CD14-positive monocyte (primary cell): ENCODE measurements at places on chromosomes 1 and 21.

GRCh38 chr1:104760017-104760416, 1010.3 kb downstream of the AMY1C start:
- H3K27me3 ChIP-seq = no peaks in the 10 kb centered on the region
- H3K36me3 ChIP-seq = no peaks in the 10 kb centered on the region
- H3K4me3 ChIP-seq = no peak overlapping the region

- peaks cover 40% of the 10 kb centered on the region for H3K4me1 ChIP-seq
- no peaks in the 10 kb centered on the region for H3K27me3 ChIP-seq
- DNase-seq = peak; percentile 96
- peaks cover 11% of the 10 kb centered on the region for H3K36me3 ChIP-seq
Measured at GRCh38 chr1:110872745-110873720, at the start of gene CD53. Gene CD53, plus strand, starts transcription at chr1:110873148. Its CDS starts 18,261 bp downstream, at chr1:110891409.

DNA sequence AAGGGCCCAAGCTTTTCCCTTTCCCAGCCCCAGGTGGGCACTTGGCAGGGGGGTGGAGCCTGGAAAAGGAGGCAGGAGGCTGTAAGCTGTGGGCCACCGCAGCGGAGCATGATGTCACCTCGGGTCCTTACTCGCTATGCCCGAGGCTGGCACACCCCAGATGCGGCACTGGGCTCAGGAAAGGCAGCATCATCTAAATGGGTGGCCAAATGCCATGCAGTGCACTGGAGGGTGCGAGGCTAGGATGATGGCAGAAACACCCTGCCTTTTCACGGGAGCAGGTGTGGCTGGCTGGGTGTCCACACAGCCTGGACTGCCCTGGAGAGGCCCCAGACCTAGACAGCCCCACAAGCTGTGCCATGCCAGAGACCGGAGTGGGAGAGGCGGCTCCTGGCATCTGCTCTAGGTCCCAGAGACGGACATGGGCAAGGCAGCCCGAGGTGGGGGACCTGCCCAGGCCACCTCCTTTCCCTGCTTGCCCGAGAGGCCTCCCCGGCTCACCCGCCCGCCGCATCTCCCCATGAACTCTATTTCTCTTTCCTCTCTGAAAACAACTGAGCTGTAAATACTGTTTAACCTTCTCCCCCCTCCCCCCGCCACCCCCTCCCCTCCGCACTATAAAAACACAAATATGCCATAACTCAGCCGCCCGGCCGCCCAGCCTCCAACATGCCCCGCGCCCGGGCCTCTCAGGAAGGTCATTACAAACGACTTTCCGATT, 124.7 kb downstream of the CASZ1 start:
- no peaks in the 10 kb centered on the region for H3K4me1 ChIP-seq
- no peak overlapping the region for H3K27ac ChIP-seq
- H3K36me3 ChIP-seq = no peaks in the 10 kb centered on the region
- no peak overlapping the region for H3K4me3 ChIP-seq
- DNase-seq = no peak

DNA sequence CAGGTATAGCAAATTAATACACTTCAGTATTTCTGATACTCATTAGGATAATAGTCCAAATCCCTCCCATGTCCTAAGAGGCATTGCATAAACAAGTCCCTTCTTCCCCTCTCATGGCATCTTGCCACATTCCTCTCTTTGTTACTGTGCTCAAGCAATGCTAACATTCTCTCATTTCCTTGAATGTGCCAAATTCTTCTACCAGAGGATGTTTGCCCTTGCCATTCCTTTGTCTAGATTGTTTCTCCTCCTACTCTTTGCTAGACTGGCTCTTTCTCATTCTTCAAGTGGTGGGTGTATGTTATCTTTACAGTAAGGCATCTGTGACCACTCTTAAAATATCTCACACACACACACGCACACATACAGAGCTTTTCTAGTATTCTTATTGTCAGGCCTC, 621.0 kb upstream of the CXADR start:
- no peaks in the 10 kb centered on the region for H3K4me1 ChIP-seq
- no peak overlapping the region for H3K27ac ChIP-seq
- DNase-seq = no peak
- H3K27me3 ChIP-seq = no peaks in the 10 kb centered on the region
- no peak overlapping the region for H3K4me3 ChIP-seq
- no peaks in the 10 kb centered on the region for H3K36me3 ChIP-seq
